ENCODE measurements at places on chromosomes 16 and 17.

DNA sequence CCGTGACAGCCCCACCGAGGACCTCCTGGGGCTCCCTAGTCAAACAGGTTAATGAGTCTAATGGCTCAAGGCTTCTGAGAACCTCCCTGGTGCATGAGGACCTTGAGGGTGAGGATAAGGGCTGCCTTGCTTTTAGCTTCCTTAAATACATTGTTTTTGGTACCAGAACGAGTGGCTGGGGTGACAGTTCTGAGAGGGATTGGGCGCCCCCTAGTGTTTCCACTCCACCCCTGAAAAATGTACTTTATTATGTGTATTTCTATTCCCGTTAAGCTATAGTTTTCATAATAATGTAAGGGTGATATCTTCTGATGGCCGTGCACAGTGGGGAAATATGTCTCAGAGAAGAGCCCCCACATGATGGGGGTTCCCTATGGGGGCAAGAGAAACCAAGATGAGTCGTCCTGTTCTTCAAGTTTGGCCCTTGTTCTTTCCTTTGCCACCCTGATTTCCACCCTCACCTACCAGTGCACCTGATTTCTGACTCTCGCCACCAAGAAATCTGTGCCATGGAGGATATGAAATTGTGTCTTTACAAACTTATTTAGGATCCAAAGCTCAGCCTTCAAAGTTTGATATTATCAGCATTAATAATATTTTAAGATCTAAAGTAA is 14.5 kb upstream of the VWA3A start:
- peak; percentile 25 for DNase-seq

GRCh38 chr17:80513201-80513600 is 31.4 kb upstream of the RPTOR start:
- DNase-seq = no peak

GRCh38 chr16:17437981-17438380 is 32.8 kb downstream of the XYLT1 start:
- DNase-seq = no peak

GRCh38 chr17:7720125-7720524 is 2.6 kb downstream of the DNAH2 start:
- no peak for DNase-seq

GRCh38 chr16:27424772-27425498 is 23.0 kb downstream of the IL21R start:
- DNase-seq = no peak

DNA sequence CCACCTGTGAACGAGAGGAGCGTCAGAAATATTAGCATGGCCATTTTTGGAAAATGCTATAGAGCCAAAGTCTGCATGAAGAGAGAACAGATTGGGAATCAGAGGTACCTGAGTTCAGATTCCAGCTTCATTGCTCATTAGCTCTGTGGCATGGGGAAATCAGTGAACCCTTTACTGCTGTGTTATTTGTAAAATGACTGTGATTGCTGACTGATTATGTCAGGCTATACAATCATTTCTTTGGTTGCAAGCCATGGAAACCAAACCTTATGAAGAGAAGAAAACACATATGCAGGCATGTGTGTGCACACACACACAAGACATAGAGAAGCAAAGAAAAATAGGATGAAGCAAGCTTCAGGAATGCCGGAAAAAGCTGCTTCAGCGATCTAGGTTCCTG is 101.4 kb upstream of the HSBP1 start:
- DNase-seq = no peak

DNA sequence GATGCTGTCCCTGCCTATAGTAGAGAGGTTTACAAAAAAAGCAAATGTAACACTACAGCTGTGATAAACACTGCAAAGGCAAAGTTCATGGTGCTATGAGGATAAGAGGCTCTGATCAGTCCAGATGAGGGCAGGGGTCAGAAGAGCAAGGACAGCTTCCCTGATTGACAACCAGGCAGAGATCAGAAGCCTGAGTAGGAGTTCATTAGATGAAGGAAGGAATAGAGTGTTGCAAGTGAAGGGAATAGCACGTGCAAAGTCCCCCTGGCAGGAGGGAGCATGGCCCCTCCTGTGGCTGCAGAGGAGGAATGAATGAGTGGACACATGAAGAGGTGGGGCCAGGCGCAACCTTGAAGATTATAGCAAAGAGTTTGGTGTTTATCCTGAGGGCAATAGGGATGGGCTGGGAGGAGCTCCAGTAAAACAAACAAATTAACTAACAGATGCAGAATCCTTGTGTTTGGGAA is 208.4 kb upstream of the IRX5 start:
- DNase-seq = no peak

GRCh38 chr16:80024443-80024842 is 423.9 kb upstream of the MAF start:
- no peak for DNase-seq

GRCh38 chr17:44043272-44043696 is 23.2 kb downstream of the LSM12 start:
- DNase-seq = no peak

DNA sequence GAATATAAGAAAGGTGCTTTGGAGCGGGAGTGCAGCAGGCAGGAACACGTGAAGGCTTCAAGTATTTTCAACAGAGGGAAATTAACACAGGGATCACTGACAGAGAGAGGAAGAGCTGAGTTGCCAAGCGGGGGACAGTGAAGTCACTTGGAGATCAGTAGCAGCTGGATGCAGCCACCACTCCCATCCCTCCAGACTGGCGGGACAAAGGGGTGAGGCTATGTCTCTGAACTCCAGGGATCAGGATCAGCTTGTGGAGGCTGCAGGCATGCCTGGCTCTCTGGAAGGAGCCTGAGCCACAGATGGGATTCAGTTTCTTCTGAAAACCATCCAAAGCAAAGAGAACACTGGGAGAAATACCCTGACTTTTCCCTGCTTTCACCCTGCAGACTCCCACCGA is 113.7 kb upstream of the IRX3 start:
- no peak for DNase-seq

DNA sequence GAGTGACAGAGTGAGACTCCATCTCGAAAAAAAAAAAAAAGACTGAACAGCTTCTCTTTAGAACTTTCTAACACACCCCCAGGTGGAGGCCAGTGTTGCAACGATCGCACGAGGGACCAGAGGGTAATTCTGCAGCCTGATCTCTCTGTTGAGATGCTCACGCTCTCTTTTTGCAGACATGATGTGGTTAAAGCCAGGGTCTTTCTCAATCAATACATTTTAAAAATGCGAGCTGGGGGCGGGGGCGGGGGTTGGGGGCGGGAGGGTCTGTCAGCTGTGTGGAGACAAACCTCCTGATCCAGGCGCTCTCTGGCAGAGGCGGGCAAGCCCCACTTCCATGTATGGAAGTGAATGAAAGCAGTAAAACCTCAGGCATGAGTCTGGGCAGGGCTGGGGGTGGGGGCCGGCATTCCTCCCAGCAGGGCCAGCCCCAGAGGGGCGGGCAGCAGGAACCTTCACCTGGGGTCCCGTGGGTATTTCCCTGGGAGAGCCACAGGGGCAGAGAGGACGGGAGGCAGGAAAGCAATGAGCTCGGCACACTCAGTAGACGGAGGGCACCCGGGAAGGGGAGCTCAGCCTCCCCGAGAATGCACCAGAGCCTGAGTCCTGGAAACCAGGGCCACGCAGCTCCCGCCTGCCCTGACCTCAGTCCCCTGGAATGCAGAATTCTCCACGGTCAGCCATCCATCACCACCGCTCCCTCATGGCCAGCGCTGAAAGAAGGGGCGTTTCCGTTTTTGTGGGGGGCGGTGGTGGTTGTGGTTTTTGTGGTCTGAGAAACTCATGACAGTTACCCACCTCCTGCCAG is 28.0 kb downstream of the NXN start:
- no peak for DNase-seq

GRCh38 chr17:29956225-29956624 is 14.8 kb downstream of the EFCAB5 start:
- DNase-seq = no peak

- DNase-seq = no peak
Observed at GRCh38 chr17:31919802-31920525, 16.8 kb upstream of the SUZ12 start.

GRCh38 chr17:59627274-59627673 is 7.6 kb downstream of the CLTC start:
- no peak for DNase-seq

GRCh38 chr16:71853413-71853812 is 7.6 kb downstream of the ATXN1L start:
- DNase-seq = no peak

DNA sequence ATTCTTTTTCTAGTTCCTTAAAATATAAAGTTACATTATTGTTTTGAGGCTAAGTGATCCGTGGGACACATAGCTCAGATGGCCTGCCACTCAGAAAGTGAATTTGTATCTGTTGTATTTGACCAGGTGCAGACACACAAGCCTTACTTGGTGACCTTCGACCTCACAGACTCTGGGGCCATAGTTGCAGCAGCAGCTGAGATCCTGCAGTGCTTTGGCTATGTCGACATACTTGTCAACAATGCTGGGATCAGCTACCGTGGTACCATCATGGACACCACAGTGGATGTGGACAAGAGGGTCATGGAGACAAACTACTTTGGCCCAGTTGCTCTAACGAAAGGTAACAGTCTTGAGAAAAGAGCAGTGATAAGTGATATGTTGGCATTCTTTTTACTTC is 30.5 kb downstream of the TMEM11 start:
- DNase-seq = no peak

DNA sequence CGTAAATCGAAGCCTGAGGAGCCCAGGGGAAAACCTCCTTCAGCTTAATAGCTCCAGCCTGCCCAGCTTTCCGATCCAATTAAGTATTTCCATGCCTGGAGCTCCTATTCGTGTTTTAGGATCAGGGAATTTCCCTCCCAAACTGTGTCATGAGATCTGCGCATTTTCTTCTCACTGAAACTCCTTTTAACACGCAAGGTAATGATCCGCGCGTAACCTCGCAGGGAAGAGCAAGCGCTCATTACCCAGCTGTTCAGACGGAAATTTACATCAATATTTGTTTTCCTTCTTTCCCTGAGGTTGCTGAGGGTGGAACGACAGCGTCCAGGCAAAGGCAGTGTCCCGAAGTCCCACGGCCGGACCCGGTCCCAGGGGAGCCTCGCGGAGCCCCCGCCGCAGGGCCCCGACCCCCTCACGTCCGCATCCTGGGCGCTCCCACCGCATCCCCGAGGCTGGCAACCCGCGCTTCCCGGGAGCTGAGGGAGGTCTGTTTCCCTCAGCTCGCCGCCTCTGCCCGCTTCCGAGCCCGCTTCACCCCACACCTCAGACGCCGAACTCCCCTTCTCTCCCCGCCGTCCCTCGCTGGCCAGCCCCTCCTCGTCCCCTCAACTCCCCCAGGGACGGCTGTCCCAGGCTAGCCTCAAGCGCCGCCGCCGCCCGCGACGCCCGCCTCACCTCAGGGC is 415 bp downstream of the ABCA5 start:
- DNase-seq = no peak

- no peak for DNase-seq
Observed at GRCh38 chr16:65740711-65741110, 618.8 kb upstream of the CDH11 start.

DNA sequence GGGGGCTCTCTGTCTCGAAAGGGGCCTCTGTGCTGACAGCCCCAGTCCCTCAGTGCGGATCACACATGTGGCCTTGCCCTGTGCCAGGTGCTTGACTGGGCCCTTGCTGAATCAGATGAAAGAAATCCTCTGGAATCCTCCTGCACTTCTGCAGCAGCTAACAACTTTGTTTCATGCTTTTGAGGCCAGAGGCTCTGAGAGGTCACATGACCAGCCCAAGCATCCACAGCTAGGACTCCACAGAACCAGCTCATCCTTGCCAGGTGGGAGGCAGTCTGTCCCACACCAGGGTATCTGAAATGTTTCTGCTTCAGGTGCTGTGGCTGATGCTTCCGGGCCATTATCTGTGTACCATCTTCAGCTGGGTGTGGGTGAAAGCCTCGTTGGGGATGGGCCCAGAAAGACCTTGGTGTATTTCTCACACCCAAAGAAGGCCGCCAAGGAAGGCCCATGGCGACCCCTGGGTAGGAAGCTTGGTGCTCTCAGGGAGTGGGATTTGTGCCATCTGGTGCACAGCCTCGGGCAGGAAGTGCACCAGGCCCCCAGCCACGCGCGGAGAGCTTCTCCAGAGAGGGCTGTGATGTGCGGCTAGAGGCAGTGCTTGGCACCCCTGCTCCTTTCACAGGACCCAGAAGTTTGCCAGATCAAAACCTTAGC is 143.8 kb downstream of the CLEC16A start:
- DNase-seq = peak; percentile 62

DNA sequence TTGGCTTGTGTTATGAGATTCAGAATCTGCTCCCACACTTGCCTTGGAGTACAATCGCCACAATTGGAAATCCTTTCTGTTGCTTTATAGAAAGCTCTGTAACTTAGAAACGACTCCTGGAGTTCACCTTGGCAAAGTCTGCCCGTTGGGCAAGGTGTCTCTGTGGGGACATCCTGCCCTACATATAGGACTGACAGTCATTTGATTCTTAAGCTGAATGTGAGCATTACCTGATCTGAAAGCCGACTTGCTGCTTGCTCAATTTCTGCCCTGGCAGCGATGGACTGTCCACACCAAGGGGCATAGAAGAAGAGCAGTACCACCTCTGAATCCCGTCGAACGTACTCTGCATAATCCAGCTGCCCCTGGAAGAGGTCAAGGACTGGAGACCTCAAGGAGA is 6.9 kb downstream of the TXNDC11 start:
- no peak for DNase-seq

- peak; percentile 41 for DNase-seq
Observed at GRCh38 chr16:21952040-21952792, 945 bp upstream of the UQCRC2 start.
